SJCRH30 (cell line): ENCODE measurements at places on chromosomes 11 and 22. TPM values are rescaled to one million over a fixed set of nuclear protein-coding genes. Genes with fewer than 3 reads are reported as not detected.

- DNase-seq: peak; percentile 86
Measured at GRCh38 chr22:37804881-37805809, 2.6 kb upstream of the GCAT start.

DNA sequence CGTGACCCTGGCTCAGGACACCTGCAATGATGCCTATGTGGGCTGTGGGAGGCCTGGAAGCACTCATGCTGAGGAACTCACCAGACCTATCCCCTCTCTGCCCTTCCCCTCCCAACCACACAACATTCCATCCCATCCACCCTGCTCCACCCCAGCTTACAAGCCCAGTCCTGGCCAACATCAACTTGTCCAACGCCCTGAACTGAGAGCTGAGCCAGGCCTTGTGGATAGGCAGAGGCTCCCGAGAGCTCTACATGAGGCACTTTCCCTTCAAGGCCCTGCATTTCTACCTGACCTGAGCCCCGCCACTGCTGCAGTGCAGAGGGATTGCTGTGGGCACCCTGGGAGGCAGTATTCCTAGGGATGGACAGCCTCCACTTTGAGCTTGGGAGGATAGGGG lies 112.4 kb downstream of the PDE2A start:
- DNase-seq: no peak

DNA sequence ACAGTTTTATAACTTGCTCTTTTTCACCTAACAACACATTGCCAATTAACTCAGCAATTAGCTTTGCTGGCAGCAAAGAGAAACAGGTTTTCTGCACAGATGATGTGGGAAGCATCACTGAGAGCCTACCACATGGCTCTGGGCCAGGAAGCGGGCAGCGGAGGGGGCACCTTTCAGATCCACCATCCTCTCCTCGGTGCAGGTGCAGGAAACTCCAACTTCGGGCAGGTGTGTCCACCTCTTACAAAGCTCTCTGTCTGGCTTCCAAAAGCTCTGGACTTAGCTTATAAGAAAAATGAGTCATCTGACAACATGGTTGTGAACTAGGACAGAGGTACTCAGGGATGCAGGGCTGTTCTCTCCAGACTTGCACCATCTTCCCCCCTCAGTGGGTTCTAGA lies 77.0 kb downstream of the RPS6KA4 start:
- no peak for DNase-seq

DNA sequence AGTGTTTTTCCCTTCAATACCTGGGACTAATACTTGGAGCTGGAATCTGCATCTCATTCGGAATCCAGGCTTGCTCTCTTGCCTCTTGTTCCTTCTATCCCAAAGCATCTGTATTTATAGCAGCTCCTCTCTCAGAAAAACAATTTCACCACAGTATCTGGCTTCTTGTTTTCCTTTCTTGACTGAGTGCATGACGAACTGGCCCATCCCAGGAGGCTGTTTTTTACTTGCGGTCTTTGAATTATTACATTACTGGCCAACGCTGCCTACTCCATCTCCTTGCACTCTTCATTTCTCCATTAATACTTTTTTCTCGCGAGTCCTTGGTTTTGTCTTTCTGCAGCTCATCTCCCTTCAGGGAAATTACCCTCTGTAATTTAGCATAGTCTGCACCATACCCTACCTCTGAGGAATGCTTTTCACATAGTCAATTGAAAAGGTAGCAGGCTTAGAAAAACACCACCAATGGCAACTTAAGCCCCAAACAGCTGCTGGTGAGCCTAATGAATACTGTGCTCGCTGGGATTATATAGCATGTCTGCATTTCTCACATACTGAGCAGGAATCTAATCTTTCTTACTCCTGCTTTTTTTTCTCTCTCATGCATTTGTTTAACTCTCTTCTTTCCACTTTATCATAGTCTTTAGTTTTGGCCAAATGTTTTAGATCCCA lies 277.4 kb upstream of the SESN3 start:
- no peak for DNase-seq

The OR10A2 gene
- total RNA-seq: not detected in 2 replicates

GRCh38 chr11:114259551-114259983 lies 36.6 kb upstream of the NNMT start:
- DNase-seq: no peak

DNA sequence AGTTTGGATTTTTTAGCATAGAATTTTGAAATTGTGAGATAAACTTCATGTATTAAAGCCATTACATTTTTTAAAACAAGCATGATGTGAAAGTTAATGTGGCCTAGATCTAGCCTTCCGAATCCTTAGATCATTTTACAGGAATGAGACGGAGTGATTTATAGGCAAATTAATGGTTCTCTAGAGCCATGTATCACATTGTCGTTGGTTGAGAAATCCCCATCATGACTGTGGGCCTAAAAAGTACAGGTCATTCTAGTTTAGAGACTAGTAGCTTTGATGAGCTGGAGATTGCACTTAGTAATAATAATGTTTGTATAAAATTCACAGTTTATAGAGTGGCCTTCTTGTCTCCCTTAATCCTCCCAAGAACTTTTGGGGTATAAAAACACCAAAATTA lies 7.1 kb downstream of the EWSR1 start:
- DNase-seq: no peak

- DNase-seq: no peak
Measured at GRCh38 chr11:126840201-126840886, 160.2 kb downstream of the KIRREL3 start.

The KRTAP5-10 gene
- not detected in 2 replicates for total RNA-seq

- no peak for DNase-seq
Measured at GRCh38 chr11:105693075-105693759, 83.3 kb downstream of the GRIA4 start.

The OVCH2 gene
- total RNA-seq: not detected in 2 replicates

GRCh38 chr11:92830377-92831155 lies 138.9 kb upstream of the MTNR1B start:
- no peak for DNase-seq

The MAP6 gene
- 0.53 and 0.79 TPM in 2 replicates for total RNA-seq

DNA sequence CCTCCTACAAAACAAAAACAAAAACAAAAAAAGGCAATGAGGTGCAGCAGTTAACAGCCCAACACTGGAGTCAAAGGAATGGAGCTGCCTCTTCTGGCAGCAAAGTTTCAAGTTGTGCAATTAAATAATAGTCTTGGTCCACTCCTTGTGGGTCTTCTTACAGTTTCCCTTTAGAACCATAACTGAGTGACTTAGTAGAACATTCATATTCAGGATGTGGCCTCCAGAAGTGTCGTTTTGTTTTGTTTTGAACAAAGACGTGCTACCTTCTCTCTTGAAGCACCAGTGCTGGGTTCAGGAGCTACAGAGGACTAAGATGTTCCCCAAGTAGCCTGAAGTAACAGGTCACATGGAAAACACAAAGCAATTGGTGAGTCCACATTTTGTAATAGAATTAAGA lies 2.0 kb upstream of the JAML start:
- DNase-seq: no peak

DNA sequence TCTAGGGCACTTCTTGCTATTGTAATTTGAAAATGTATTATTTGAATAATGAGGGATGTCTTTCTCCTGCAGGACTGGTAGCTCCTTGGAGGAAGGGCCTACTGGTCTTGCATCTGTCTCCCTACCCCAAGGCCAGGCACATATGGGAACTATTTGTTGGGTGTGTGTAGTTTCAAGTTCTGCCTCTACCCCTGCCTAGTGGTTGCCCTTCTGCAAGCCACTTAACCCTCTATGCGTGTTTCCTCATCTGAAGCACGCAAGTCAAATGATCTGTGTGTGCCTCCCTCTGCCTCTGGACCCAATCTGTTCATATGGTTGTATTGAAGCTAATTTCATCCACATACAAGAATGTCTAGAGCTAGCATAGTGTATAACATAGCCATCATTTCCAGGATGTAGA lies 67.0 kb downstream of the WNT11 start:
- DNase-seq: no peak

GRCh38 chr11:67022961-67023956 lies at the start of gene SYT12:
Gene SYT12 (plus strand): TSS chr11:67023134. CDS start chr11:67030145, 7,011 bp downstream.
- DNase-seq: no peak
